AG10803 (cell line): ENCODE measurements at places on chromosomes 12 and 14.

- no peak for DNase-seq
Measured at GRCh38 chr12:113220593-113221180, 577 bp upstream of the TPCN1 start.

DNA sequence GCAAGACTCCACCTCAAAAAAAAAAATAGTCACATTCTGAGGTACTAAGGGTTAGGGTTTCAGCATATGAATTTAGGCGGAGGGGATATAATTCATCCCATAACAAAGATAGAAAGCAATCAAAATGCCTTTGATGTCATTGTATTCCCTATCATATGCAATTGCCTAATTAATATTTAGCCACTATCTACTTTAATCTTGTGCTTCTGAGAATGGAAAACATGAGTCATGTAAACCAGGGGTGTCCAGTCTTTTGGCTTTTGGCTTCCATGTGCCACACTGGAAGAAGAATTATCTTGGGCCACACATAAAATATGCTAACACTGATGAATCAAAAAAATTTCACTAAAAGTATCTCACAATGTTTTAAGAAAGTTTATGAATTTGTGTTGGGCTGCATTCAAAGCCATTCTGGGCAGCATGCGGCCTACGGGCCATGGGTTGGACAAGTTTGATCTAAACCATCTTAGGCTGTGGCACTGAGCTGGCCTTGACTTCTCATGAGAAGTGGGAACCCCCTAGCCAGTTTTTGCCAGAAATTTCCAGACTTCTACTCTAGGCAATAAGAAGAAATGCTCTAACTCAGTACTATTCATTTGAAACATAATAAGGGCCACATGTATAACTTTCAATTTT is 219.8 kb downstream of the PTPRO start:
- DNase-seq, result peak; percentile 18

- peak; percentile 3 for DNase-seq
Measured at GRCh38 chr12:92493816-92494215, 209.0 kb upstream of the PLEKHG7 start.

DNA sequence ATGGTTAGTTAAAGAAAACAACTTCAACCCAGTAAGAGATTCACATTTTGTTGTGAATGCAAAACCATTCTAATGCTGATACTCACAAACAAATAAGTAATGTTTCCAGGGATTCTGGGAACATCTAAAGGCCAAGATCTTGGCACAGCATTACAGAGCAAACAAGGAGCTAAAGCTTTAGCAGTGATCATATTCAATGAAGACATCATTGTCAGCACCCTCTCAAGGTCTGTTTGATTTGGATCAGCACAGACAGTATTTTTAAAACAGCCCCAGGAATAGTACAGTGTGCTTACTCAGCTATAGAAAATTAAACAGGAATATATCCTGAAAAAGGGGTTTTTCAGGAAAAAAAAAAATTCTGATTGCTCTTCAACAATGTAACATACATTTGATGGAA is 71.4 kb downstream of the TMEM260 start:
- no peak for DNase-seq

GRCh38 chr12:65200007-65200665 is 30.8 kb downstream of the LEMD3 start:
- no peak for DNase-seq

DNA sequence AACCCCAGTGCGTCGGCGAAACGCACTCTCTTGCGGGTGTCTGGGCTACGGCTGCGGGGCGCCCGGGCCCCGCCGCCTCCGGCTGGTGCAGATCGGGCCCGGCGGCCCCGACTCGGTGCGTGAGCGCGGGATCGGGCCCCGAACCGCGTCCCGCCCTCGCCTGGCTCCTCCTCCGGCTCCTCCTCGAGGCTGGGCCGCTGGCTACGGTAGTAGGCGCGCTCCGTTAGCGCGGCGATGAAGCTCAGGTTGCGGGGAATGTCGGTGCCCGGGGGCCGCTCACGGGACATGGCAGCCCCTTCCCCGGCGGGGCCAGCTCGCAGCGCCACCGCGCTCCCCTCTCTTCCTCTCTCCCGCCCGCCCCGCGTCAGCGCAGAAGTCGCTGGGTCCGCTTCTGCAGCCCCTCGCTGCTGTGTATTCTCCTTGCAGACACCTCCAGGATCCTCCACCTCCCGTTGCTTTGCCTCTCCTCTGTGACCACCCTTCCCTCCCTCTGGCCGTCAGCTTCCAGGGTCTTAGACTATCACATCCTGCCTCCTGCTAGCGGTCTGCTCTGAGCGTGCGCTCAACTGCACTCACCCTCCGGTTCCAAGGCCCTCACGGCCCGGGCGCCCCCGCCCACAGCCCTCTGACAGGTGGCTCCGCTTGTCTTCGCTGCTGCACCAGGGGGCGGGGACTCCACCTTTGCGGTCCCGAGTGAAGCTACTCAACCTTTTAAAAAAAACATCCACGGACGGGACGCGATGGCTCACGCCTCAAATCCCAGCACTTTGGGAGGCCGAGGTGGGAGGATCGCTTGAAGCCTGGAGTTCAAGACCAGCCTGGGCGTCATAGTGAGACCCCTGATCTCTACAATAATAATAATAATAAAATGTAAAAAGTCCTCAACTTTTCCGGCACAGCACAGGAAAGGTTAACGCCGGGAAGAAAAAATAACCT is at the start of gene PPP1R3E:
Gene PPP1R3E (minus strand): TSS at position 570 of the 936 bp plus-strand sequence. CDS start 283 bp downstream, at position 287.
- DNase-seq, result peak; percentile 36

DNA sequence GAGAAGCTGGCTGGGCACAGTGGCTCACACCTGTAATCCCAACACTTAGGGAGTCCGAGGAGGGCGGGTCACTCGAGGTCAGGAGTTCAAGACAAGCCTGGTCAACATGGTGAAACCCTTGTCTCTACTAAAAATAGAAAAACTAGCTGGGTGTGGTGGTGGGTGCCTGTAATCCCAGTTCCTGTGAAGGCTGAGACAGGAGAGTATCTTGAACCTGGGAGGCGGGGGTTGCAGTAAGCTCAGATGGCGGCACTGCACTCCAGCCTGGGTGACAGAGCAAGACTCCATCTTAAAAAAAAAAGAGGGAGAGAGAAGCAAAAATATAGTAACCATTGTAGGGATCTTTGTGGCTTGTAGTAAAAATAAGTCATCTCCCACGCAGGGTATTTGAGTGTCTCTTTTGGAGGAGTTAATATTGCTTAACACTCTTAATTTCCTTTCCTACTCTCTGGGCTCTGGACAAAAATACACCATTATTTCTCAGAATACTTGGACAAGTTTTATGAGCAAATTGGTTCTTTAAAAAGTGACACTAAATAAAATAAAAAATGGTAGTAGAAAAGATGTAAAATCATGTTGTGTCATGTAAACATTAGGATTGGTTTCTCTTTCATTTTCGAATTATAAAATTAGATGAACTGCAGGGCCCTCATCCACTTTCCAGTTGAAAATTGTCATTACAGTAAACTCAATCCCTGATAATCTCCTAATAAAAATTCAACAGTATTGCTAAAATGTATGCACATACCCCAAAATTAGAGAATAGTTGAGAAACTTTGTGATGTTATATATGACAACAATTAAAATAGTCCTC is 61.1 kb upstream of the C12orf71 start:
- DNase-seq, result no peak

DNA sequence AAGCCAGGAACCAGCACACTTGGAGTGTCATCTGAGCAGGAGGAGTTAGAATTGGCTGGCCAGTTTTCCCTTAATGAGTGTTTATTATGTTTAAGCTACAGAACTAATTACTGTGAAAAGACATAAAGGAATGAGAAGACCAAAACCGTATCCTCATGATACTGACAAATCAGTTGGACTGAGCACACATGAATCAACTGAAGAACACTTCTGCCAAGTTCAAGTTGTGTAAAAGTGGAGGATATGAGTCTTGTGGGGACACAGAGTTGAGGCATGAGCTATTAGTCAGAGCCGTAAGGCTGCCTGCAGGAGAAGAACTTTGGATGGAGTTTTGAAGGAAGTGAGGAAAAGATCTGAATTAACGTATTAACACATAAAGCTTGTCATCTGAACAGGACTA is 43.1 kb downstream of the HMGA2 start:
- peak; percentile 85 for DNase-seq

- DNase-seq, result no peak
Measured at GRCh38 chr14:100604121-100604501, 16.9 kb upstream of the BEGAIN start.

GRCh38 chr12:53427905-53428594 is 4.4 kb downstream of the AMHR2 start:
- peak; percentile 78 for DNase-seq

DNA sequence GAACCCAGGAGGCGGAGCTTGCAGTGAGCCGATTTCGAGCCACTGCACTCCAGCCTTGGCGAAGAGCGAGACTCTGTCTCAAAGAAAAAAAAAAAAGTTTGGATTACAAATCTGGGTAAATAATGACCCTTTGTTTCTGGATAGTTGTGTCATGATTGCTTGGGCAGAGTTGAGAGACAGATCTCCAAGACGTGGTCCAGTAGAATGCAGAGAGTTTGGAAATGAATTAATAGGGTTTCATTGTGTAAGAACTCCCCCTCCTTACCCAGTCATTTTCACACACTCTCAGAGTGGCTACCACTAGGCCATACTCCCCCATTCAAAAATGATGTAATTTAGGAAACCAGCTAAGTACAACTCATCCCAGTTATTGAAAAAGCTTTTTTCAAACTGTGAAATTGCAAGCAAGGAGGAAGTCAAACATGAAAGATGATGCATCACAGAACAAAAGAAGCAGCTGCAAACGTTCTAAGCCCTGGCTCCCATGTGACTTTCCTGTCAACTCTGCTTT is 1331.9 kb downstream of the AACS start:
- peak; percentile 52 for DNase-seq

GRCh38 chr14:69094481-69094880 is 58.4 kb downstream of the DCAF5 start:
- DNase-seq, result no peak
